ENCODE measurements at places on chromosomes 6 and 20.
A peak's percentile ranks its signal among the peaks of the same experiment; 100 is the strongest.

DNA sequence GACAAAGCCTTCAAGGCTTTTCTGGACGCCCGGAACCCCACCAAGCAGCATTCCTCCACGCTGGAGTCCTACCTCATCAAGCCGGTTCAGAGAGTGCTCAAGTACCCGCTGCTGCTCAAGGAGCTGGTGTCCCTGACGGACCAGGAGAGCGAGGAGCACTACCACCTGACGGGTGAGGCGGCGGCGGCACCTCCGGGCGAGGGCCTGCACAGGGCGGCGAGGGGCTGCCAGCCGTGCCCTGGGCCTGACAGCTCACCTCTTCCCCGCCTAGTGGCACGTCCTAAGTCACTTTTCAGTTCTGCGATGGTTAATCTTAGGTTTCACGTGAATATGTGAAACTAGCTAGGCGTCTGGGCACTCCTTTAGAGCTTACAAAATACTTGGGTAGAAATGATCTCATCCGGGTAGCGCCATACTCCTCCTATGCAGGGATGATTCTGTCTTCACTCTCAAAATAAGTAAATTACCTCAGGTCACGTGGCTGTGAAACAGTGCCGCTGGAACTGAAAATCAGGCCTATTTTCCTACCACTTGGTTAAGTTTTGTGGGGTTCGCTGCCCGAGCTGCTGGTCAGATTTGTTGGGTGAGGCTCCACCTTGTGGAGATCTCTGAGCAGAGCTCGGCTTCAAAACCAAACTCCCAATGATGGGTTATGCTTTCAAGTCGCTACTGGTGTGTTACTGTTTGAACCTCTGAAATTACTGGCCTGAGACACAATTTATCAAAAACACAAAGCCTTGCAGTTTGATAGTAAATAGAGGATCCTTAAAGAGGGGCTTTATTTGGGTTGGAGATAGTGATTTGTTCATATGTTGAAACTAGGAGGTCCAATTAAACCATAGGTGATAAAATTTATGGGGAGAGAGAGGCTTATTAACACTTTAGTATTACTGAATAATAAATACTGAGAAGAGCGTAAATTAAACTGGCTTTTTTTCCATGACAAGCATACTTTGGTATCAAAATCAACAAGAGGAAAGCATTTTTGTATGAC is 15.5 kb upstream of the CLDN20 start:
- peak; percentile 5 for DNase-seq

GRCh38 chr6:26331218-26332073 is 33.6 kb upstream of the BTN3A2 start:
- DNase-seq: peak; percentile 67

GRCh38 chr20:31801508-31801907 is 17.6 kb upstream of the MYLK2 start:
- DNase-seq: no peak

DNA sequence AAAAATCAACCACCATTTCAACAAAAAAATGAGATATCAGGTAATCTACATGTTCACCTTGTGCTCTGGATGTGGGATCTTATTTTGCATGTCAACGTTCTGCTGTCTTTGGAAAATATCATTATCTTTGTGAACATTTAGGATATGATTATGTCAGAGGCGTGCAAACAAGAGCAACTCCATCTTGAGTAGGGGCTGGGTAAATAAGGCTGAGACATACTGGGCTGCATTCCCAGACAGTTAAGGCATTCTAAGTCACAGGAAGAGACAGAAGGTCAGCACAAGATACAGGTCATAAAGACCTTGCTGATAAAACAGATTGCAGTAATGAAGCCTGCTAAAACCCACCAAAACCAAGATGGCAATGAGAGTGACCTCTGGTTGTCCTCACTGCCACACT is 28.8 kb upstream of the ZBTB24 start:
- no peak for DNase-seq

- DNase-seq: peak; percentile 70
These were observed 448 bp upstream of the DDAH2 start for GRCh38 chr6:31729515-31729978.

DNA sequence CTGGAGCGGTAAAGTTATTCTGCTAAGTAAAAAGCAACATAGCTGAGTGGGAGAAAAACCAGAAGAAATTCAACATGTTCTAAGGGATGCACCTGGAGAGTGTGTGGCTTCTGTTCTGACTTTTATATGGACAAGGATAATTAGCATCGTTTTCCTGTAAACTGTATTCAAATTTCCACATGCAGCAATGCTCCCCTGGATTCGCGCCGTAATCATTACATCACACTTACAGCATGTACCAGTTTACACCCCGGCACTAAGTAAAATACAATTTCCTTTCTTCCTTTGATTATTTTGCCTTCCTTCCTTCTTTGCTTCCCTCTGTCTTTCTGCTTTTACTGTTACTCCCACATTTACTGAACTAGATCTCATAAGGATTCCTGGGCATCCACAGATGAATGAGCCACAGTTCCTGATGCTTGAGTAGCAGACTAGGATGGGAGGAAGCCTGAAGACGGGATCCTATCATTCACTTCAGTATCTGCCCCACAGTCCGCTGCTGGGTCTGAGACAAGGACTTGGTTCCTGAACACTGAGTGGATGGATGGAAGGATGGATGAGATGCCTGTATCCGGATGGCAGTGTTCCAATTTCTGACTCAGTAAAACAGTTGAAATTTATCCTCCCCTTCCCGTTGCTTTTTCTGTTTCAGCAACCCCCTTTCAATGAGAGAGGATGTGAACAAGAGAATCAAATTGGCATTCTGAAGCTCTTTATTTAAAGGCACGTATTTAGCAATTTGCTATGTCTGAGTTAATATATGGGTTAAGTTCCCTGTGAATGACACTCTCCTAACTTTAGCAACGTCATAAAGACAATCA is 174.6 kb downstream of the GJA10 start:
- DNase-seq: no peak

- no peak for DNase-seq
These were observed 103.7 kb downstream of the MYO6 start for GRCh38 chr6:75852721-75853120.

DNA sequence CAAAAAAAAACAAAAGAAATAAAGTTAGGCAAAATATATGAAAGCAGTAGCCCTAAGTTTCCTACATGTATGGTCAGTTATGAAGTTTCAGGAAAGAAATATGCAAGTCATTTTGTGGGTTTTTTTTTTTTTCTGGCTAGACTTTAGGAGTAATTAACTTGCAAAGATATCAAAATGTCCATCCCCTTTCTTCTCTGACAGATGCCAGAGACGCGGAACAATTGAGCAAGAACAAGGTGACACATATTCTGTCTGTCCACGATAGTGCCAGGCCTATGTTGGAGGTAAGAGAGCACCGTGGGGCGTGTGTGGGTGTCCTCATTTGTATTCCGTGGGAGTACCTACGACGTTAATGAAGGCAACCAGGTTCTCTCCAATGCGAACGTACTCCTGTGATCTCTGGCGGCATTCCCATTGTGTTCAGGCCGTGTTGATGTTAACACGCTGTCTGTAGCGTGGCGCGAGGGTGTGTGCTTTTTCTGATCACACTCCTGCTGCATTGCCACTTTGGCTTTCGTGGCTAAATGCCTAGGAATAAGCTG is 19.5 kb downstream of the DUSP22 start:
- DNase-seq: no peak

DNA sequence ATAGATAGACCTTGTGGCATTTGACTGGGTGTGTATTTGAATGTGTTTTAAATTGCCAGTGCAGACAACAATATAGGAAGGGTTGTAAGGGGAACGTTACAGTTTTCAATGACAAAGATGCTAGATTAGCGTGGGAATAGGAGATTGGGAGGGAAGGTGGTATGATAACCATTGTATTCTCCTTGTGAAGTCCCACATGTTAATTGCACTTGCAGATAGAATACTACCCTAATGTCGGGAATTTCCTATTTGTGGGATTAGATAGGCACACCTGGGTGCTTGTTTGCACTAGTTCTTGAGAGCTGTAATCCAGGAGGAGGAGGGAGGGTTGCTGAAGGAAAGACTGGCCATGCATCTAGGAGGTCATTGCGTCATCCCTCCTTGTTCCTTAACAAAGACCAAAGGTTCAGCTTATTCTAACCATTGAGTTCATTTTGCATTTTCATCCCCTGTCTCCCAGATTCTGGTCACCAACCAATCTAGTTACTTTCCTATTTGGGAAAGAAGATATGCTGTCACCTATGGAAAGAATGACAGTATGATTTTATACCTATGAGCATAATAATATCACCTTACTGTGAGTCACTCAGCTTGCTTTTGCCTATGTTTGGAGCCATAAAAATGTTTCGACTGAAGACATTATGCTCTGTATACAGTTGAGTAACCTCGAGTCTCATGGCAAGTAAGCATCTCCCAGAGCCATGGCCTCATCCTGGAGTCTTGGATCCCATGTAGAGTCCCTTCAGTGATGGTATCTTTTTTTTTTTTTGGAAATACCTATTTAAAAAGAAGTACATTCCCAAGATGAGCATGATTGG is 201.5 kb downstream of the DTNBP1 start:
- DNase-seq: no peak

- no peak for DNase-seq
These were observed 297.8 kb downstream of the PRL start for GRCh38 chr6:21999012-21999528.

DNA sequence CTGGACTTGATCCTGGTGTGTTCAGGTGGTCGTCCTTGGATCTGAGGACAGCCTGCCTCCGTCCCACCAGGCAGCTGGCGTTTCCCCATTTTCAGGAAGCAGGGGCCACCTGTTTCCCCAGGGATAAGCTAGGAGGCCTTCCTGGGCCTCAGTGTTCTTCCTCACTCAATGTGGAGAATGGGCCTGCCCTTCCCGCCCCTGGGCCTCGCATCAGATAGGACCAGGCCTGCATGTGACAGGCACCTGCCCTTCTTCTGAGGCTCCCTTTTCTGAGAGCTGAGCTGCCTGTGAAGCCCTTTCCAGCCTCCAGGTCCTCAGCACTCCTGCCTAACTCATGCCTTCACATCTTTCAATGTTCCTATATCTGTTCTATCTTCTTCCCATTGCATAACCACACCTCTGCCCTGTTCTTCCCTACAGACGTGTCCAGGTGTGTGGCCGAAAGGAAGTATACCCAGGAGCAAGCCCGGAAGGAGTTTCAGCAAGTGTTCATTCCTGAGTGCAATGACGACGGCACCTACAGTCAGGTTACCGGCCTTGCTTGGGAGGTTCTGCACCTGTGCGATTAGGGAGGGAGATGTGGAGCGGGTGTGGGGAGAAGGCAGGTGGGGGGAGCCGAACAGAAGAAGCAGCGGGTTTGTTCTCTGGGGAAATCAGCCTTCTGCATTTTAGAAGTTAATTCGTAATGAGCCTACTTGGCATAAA is 85.1 kb downstream of the SMOC2 start:
- no peak for DNase-seq

- DNase-seq: no peak
These were observed 61.5 kb upstream of the CD93 start for GRCh38 chr20:23147647-23147963.

DNA sequence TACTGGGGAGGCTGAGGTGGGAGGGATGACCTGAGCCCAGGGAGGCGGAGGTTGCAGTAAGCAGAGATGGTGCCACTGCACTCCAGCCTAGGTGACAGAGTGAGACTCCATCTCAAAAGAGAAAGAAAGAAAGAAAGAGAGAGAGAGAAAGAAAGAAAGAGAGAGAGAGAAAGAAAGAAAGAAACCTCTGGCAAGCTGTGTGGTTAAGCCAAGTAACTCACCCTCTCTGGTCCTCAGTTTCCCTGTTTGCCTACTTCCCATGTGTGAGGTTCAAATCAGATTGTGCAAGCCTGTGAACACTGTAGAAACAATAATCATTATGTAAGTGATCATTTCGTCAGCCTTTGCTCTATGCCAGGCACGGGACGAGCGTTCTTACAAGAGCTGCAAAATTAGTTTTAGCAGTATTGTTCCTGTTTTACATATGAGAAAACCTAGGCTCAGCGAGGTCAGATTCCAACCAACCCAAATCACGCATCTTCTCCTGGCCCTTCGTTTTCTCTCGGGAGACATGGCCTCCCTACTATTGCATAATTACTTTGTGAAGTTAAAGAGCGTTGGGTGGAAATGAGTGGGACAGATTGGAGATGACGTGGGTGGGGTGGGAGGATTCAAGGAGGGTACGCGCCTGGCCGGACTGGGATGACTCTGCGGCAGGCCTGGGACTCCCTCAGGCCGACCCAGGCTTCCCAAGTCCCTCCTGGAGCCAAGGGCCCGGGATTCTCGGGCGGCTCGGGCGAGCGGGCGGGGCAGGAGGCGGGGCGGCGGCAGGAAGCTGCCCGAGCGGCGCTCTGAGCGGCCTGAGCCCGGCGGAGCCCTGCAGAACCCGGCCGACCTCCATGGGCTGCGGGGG is at the start of gene SNX21:
Gene SNX21 (plus strand): TSS at position 770 of the 853 bp plus-strand sequence. CDS start 121 bp downstream, outside the sequence.
- no peak for DNase-seq

DNA sequence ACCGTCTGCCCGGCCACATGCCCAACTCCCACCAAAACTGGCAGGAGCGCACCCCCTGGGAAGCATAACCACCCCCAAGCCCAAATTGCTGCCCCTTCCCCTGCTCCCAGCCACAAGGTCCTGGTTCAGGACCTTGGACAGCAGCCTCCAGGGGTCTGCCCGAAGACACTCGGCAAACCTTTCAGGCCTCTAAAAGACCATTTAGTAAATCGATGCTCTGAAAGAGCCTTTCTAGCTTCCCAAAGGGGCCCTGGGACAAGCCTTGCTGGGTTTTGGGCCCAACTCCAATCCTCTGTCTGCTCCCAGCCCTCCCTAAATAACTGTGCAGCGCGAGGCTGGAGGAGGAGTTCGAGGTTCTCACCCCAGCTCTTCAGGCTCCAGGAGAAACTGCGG is 30.5 kb downstream of the GRM4 start:
- DNase-seq: peak; percentile 23

- no peak for DNase-seq
These were observed 320.5 kb upstream of the RSPO3 start for GRCh38 chr6:126797981-126798380.

DNA sequence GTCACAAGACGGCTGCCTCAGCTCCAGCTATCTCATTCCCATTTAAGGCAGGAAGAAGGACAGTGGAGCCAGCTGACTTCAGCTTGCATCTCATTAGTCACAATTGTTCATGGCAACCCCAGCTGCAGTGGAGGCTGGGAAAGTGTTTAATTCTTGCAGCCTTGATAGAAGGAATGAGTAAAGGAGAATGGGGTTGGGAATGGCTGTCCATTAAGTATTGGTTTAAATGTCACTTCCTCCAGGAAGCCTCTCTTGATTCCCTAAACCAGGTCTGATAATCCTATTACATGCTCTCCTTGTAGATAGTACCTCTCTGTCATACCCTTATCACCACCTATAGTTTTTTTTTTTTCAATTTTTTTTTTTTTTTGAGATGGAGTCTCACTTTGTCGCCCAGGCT is 166.4 kb downstream of the TFAP2C start:
- DNase-seq: no peak

DNA sequence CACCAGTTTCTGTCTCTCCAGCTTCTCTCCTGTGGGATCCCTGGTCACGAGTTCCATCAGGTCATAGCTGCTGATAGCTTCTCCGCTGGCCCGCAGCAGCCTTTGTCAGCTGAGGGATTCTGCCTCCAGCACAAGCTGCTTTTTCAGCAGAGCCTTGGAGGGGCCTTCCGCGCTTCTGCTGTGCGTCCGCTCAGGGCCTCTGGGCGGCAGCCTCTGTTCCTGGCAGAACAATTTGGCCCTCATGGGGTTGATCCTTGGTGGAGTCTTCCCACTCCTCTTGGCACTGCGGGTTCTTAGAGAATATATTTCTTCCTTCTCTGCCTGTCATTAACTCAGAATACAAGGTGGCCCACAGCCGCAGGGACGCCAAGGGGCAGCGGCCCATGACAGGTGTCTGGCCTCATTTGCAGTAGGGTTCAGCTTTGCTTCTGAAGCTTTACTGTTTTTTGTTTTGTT is 158.8 kb downstream of the DTNBP1 start:
- DNase-seq: no peak

GRCh38 chr6:144939921-144940320 is 654.8 kb downstream of the UTRN start:
- DNase-seq: no peak

GRCh38 chr6:88855541-88856147 is 107.8 kb downstream of the RNGTT start:
- DNase-seq: no peak

All from Jurkat, Clone E6-1 (cell line).